ENCODE measurements at places on chromosomes 12 and 14.

- DNase-seq, result no peak
These were observed 175.1 kb upstream of the SLC38A2 start for GRCh38 chr12:46547421-46548354.

DNA sequence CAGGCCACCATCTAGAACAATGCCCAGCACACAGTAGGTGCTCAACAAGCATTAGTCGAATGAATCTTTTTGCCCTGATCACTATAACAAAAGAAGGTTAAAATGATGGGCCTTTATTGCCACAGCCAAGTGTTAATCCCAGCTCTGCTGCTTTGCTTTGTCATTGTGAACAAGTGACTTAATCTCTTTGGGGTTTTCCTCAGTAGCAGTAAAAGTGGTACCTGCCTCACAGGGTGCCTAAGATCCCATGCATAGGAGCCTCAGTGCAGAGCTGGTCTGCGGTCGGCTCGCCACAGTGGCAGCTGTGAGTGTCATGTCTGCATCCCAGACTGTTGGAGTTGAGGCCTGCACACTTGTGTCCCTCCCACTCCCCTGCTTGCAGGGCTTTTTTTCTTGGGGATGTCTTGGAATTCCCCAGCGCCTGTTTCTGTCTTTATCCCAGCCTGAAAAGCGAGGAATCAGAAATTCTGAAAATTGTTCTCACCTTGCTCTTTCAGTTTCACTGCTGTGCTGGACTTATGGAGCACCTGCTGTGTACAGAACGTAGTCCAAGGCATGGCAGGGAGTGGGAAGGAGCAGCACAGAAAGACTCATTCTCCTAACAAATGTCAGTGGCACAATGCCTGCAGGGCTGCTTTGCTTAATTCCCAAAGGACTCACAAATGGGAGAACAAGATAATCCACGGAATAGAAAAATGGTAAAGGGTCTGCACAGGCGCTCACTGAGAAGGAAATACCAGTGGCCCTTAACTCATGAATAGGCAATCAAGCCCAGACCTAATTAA lies 90.8 kb downstream of the EML1 start:
- DNase-seq, result no peak

DNA sequence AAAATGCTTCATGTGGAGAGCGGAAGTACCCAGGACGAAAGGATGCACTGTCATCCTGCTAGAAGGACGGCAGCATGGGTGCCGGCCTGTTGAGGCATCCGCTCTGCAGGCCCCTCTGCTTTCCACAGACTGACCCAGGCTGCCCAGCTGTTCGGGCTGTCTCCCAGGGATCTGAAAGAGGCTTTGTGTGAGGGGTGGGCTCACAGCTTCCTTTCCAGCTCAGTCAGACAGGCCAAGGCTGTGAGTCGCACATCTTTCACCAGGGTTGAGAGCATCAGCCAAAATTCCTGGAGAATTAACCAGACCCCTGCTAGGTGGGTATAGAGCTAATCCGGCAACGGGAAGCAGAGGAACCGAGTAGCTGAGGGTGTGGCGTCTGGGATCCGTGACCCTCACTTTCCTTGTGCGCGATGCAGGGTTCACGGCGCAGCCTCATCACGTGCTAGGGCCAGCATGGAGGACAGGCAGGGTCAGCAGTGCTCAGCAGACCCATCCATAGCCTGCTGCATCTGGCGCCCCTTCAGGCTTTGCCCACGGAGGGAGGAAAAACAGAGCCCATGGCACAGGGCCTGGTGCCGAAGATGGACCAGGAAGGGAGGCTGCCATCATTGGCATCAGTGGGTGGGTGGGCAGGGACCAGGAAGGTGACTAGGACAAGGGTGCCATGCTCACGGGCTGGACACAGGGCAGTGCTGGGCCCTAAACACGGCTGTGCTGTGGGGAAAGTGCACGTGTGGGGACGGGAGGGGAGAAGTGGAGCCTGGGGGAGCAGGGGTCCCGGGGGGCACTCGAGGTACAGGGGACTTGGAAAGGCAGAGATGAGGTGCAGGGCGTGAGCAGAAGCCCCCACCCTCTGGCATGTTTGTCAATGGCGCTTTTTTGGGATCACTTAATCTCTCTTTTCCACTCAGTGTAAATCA lies 9.2 kb upstream of the SIVA1 start:
- DNase-seq, result no peak

DNA sequence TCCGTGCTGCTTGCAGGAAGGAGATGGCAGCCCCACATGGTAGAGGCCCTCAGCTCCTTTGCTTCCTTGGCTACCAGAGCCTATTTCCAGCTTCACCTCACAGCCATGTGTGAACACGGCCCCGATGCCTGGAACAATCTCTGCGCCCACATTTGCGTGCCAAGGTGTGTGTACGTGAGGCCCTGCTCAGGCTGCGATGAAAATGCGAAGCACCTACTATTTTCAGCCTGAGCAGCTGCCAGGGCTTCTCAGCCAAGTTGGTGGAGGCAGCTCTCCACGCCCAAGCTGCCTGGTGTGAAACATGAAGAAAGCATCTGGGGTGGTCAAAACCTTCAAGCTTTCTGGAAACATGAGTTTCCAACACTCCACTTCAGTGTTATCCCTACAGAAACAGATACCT lies 177.8 kb upstream of the EGLN3 start:
- DNase-seq, result no peak

DNA sequence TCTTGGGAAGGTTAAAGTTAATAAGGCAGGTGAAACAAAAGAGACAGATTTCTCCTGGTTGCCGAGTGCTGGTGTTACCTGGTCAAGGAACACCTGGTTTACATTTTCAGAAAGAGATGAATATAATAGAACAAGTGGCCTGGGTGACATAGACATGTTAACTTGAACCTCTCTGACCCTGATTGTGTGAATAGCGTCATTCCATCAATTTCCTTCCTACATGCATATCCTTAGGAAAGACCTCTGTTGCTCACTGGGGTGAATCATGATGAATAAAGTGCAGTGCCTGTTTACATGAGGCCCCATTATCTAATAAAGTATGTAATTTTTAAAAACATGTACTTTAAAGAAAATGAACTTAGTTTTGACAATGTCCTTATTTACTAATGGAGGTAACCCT lies 1822.9 kb upstream of the FLRT2 start:
- DNase-seq, result no peak
